CD4-positive, CD25-positive, alpha-beta regulatory T cell (primary cell): ENCODE measurements at places on chromosomes 1 and 21. TPM values are rescaled to one million over a fixed set of nuclear protein-coding genes. Genes with fewer than 3 reads are reported as not detected.

- no peak for DNase-seq
Observed at GRCh38 chr1:94698759-94699502, 121.2 kb upstream of the SLC44A3 start.

DNA sequence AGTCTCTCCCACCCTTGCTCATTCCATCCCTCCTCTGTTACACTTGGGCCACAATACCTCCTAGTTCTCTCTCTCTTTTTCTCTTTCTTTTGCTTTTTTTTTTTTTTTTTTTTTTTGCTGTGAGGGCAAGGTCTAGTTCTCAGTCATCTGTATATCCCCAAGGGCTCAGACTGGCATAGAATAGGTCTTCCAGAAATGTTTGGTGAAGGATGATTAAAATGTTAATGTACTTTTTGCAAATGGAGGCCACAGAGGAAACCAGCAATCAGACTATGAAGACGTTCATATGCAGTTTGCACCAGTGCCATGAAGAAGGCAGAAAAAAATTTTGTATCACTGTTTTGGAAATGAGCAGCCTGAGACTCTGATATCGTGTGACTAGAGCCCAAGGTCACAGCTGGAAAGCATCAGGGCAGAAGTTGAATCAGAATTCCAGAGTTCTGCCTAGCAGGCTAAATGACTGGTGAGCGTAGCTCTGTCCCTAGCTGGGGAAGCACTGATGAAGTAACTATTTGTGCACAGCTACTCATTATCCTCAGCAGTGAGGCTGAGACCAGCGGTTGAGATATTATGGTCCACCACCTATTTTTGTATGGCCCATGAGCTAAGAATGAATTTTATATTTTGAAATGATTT is 186.5 kb downstream of the TGFBR3 start:
- DNase-seq: no peak

- DNase-seq: no peak
Observed at GRCh38 chr1:186206048-186206570, 168.9 kb downstream of the TPR start.

DNA sequence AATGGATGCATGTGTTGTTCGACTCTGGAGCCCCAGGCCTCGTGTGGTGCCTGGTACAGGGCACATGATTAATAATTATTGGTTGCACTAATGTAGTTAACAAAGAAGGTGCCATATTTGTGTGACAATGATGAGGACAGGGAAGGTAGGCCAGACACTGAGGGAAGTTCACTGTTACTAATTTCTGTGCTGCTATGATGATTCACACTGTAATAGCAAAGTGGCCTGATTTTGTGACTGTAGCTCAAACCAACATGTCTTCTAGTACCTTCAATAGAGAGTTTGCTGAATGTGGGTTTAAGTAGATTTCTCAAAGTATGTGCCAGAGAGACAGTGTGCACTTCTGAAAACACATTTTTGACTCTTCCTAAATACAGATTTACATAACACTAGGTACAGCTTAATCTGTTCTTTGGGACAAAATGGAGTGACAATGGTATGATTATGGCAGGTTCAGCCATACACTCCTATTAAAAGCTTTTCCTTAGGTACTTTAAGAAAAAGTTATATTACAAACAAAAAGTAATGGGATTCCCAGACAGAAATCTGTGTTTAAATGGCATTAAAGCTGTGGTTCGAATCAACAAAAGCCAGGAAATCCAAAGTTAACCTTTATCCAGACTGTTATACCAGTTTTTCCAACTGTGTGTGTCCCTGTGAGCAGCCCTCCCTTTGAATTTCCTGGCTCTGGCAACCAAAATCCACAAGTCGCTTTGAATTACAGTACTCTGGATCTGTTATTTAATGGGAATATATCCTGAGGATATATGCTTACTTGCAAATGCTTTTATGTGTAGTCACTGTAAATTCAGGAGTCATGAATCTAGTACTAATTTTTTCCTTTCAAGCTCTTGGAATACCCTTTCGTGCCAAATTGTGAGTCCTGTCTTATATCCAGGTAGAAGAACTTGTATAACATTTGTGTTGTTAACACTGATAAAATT is 277.1 kb upstream of the SGIP1 start:
- DNase-seq: no peak

DNA sequence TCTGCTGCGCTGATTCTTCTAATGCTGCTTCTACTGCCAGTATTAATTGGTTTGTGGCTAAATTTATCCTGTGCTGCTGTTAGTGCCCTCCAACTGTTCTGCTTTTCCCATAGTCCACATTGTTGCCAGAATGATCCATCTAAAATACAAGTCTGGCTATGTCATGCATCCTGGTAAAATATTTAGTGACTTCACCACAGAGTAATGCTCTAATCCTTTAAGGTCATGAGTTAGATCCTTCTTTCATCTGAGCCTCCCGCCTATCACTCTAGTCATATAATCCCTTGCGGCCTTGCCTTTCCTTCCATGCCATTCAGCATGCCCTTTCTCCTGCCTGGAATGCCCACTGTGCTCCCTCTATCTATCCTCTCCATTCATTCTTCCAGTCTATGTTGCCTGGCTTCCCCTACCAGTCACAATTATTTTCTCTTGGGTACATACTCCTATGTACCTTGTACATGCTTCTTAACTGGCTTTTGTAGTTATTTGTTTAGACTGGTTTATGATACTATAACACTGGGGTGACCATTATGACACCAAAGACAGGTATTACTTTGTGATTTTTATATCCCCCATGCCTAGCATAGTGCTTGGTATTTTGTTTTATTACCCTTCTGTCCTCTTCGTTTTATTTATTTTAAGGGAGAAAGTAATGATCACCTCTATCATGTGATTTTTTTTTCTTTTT is 144.0 kb downstream of the MAGI3 start:
- no peak for DNase-seq

The TTC22 gene
- 15.8 TPM for total RNA-seq
